ENCODE measurements at places on chromosomes 5 and 9.

DNA sequence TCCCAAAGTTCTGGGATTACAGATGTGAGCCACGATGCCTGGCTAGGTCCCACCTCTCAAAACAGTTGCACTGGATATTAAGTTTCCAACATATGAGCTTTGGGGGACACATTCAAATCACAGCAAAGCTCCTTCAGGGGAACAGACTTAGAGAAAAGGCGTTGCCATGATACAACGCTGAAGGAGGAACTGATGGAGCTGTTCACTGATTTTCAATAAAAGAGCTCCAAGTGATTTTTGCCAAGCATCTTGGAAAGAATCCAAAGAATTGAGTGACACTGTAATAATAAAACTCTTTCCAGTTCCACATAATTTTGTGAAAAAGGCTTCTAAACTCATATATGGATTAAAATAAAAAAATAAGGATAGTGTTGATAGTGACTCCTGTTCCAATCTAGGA lies 72.5 kb downstream of the CSNK1A1 start:
- no peak for DNase-seq

DNA sequence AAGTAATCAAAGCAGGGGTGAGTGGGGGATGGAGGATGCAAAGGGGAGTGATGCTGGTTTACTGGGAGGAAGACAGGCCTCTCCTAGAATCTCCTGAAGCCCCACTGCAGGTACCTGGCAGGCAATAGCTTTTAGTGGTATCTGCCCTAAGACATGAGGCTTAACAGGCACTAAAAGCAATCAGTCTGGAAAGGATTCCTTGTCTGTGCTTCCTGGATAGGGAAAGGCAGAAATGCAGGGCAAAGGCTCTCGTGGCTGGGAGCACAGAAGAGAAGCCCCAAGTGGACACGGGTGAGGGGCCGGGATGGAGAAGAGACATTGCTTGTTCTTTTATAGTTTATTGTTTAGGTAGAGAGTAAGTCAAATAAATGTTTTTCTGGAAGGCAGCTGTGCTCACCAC lies 40.1 kb downstream of the CCNJL start:
- DNase-seq, result no peak

GRCh38 chr9:93699650-93700049 lies 123.3 kb downstream of the PHF2 start:
- no peak for DNase-seq

- no peak for DNase-seq
Measured at GRCh38 chr9:123511326-123512277, 155.6 kb downstream of the CRB2 start.

GRCh38 chr9:113215132-113215531 lies 5.9 kb downstream of the FKBP15 start:
- DNase-seq, result peak; percentile 43

- no peak for DNase-seq
Measured at GRCh38 chr5:77844623-77845323, 68.6 kb upstream of the TBCA start.

GRCh38 chr5:102975045-102975444 lies 144.9 kb downstream of the GIN1 start:
- no peak for DNase-seq

DNA sequence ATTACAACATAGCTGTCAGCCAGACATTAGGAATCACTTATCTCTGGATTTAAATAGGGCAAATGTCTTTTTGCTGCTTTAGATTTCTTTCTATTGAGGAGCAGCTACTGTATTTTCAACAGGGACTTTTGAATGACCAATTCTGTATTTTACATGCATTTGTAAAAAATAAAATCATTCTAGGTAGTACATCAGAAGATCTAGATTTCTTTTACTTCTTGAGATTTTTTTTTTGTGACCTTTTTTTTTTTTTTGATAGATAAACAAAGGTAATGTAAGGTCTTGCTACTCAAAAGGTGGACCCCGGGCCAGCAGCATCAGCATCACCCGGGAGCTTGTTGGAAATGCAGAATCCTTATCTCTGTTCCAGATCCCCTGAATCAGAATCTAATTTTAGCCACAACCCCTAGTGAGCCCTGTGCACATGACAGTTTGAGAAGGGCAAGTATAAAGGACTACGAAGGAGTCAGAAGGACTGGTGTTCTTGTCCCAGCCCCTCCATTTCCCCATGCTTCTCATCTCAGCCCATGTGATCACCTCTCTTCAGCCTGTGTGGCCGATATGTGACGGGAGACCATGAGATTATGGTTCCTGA lies 37.7 kb upstream of the CKMT2 start:
- DNase-seq, result no peak

DNA sequence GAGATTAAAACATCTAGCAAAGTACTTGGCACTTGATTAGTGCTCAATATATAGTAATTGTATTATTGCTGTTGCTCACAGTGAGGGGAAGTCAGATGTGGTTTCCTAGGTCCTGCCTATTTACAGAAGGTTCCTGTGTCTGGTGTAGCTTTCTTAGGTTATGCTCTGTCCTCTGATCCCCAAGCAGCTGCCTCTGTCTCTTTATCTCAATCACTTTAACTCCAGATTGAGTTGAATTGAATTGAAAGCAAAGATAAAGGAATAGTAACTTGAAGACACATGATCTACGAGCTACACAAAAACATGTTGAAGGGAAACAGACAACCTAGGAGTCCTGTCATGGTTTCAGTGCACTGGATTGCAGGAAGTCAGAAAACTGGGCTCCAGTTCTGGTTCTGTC lies 113.9 kb upstream of the ADAMTSL1 start:
- DNase-seq, result no peak

- DNase-seq, result no peak
Measured at GRCh38 chr5:160341309-160341870, 29.0 kb upstream of the CCNJL start.

DNA sequence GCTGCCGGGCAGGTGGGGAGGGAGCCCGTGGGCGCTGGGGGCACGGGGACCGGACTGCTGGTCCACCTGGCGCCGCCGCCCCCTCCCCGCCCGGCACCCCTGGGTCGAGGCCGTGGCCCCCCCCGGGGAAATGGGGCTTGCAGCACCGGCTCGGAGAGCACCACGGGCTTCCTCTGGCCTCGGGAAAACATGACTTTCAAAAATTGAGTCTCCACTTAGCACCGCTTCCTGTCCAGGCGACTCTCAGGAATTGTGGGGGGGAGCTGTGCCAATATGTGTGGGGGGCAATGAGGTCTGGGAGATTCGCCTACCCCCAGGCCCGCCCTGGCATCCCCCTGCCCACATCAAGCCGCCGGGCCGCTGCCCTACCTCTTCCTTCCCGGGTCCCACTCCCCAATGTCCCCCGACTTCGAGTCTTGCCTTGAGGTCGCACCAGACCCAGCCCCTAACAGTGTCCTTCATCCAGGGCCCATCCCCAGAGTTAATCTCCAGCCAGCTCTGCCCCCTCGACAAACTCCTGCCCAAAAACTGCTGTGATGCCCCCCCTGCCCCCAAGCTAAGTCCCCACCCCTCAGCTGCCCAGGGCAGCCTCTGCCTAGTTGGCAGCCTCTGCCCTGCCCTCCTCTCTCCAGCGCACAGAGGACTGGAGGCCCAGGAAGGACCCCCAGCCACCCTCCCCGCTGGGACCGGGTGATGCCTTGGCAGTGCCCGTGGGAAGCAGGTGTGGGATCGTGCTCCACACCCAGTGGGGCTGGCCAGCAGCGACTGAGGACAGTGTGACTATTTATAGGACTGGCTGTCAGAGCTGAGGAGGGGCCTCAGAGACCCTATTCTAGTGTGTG lies 3.9 kb downstream of the EGFL7 start:
- no peak for DNase-seq

GRCh38 chr9:18502546-18502945 lies 28.6 kb downstream of the ADAMTSL1 start:
- no peak for DNase-seq

DNA sequence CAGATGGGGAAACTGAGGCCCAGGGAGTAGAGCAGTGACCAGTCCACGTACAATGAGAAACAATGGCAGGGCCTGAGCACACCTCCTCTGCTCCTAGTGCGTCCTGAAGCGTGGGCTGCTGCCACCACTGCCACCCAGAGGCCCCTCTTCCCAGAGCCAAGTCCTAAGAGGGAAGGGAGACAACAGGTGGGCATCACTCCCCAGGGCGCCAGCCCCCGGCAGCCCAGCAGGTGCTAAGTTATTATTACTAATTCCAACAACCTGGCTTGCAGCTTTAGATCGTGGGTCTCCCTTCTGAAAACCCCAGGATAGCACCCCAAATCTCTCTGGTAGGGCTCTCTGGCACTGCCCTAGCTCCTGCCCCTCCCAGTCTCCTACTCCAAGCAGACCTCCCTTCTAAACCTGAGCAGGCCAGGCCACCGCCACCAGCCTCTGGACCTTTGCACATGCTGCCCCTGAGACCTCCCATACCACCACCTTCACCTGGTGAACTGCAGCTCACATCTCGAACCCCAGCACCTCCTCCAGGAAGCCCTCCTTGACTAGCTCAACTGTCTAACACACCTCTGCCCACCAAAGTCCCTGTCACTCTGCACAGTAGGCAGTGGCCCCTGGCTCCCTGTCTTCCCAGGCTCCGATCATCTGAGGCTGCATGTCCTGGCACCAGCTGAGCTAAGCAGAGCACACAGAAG lies 65.8 kb downstream of the VAV2 start:
- no peak for DNase-seq

- no peak for DNase-seq
Measured at GRCh38 chr9:116979456-116979855, 292.4 kb downstream of the TRIM32 start.

- DNase-seq, result no peak
Measured at GRCh38 chr5:99771296-99771695, 763.9 kb upstream of the FAM174A start.

- no peak for DNase-seq
Measured at GRCh38 chr9:89623925-89624420, 19.2 kb downstream of the GADD45G start.

- no peak for DNase-seq
Measured at GRCh38 chr9:86652736-86653135, 294.6 kb downstream of the GAS1 start.

DNA sequence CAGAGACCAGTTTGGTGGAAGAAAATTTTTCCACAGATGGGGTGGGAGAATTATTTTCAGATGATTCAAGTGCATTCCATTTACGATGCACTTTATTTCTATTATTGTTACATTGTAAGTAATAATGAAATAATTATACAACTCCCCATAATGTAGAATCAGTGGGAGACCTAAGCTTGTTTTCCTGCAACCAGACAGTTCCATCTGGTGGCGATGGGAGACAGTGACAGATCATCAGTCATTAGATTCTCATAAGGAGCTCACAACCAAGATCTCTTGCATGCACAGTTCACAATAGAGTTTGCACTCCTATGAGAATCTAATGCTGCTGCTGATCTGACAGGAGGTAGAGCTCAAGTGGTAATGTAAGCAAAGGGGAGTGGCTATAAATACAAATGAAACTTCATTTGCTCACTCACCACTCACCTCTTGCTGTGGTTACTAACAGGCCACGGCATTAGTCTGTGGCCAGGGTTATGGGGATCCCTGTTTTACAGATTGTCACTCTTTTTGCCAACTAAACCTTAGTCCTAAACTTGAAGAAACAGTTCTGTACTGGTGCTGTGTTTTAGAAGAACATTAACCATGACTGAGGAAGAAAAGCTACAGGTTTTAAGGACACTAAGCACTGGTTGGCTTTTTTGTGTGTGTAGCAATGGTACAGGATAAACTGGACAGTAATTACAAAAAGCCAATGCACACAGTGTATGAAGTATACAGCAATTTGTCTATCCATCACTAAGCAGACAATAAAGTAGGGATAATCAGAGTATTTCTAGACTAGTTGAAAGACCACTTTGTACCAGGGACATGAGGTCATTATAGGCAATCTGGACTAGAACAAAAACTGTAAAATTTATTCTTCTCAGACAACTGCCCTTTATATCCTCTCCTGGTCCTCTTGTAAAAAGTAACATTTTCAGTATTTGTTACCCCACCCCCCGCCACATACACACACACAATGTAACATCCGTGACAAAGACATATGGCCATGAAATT lies 9.9 kb downstream of the TMEM232 start:
- no peak for DNase-seq

- DNase-seq, result no peak
Measured at GRCh38 chr9:121942866-121943382, 150.2 kb downstream of the TTLL11 start.

DNA sequence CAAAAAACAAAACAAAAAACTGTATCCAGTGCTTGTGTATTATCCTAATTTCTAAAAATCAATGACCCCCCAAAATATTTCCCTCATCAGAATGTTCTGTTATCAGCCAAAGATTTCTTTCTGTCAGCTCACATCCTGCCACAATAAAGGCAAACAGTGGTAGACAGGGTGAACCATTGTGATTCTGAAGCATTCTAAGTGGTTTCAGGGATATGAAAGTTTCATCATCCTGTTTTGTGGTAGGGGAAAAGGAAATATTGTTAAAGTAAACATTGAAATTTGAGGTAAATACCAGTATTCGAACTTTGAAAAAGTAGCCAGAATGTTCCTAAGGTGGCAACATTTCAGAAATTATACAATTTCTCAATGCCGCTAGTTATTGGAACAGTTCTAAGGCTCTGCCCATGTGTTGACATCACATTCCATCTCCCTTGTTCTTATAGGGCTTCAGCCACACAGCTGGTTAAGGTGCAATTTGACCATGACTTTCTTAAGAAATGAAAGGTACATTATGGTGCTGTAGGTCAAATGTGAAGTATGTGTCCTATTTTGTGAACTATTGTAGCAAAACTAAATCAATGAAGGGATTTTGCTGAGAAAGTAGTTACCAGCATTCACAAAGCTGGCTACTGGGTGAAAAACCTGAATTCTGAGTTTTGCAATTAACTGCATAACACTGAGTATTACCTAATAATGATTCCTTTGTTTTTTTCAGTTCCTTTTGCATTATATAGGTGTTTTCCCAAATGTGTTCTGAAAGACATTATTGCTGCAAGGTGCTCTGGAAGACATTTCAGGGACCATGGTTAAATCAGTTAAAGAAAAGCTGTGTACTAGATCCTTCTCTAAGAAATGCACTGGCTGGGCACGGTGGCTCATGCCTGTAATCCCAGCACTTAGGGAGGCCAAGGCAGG lies 107.6 kb upstream of the RASGRF2 start:
- no peak for DNase-seq

DNA sequence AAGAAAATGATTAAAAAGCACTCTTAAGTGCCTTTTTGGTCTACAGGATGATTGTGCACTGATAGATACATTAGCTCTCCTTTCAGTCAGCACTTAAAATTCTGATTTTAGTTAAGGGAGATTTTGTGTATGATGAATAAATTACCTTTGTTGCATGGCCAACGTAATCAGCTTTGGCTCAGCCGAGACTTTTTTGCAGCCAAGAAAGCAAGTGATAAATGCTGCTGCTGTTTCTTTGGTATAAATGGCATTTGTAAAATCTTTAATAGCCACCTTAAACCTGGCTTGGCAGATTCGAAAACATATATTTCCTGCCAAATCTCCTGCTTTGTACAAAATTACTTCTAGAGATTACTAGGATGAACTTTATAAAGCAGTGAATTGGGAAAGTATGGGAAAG lies 147.7 kb downstream of the DCP2 start:
- no peak for DNase-seq

- DNase-seq, result no peak
Measured at GRCh38 chr5:124806373-124807077, 60.1 kb upstream of the ZNF608 start.

GRCh38 chr5:45252978-45253377 lies 443.2 kb downstream of the HCN1 start:
- DNase-seq, result no peak

- DNase-seq, result no peak
Measured at GRCh38 chr9:6616951-6617602, 28.5 kb downstream of the GLDC start.
